ENCODE measurements at places on chromosomes 3 and 15.

- no peak overlapping the region for H3K27ac ChIP-seq
- H3K36me3 ChIP-seq, result no peaks in the 10 kb centered on the region
- no peaks in the 10 kb centered on the region for H3K4me1 ChIP-seq
- peaks cover 12% of the 10 kb centered on the region for H3K27me3 ChIP-seq
- H3K4me3 ChIP-seq, result no peak overlapping the region
Observed at GRCh38 chr3:184429786-184430185, 49.9 kb downstream of the CHRD start.

- H3K27me3 ChIP-seq, result no peaks in the 10 kb centered on the region
- no peak overlapping the region for H3K27ac ChIP-seq
- DNase-seq, result no peak
- no peaks in the 10 kb centered on the region for H3K4me1 ChIP-seq
- H3K4me3 ChIP-seq, result no peak overlapping the region
Observed at GRCh38 chr3:99159220-99159762, 257.8 kb upstream of the DCBLD2 start.

GRCh38 chr3:194996746-194997145 is 274.2 kb downstream of the XXYLT1 start:
- DNase-seq, result no peak
- no peaks in the 10 kb centered on the region for H3K36me3 ChIP-seq
- H3K27ac ChIP-seq, result no peak overlapping the region
- peaks cover 12% of the 10 kb centered on the region for H3K27me3 ChIP-seq
- H3K4me3 ChIP-seq, result no peak overlapping the region

DNA sequence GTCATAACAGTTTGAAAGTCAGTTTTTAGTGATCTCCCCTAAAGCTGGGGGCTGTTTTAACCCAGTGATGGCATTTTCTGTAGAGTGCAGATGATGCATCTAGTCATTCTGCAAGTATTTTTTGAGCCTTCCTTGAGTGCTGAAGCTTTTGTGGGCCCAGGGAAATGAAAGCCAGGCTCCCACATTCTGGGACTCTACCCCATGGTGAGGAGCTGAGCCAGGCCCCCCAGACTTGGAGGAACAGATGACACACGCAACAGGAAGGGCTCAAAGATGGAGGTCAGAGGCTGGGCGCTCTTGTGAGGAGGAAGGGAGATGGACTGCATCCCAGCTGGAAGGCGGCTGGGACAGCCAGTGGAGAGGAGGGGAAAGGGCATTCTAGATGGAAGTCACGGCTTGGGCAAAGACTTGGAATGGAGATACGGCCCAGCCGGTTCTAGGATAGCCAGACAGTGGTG is 40.8 kb downstream of the MRAS start:
- DNase-seq, result no peak
- H3K36me3 ChIP-seq, result no peaks in the 10 kb centered on the region
- no peak overlapping the region for H3K27ac ChIP-seq
- no peaks in the 10 kb centered on the region for H3K4me1 ChIP-seq

DNA sequence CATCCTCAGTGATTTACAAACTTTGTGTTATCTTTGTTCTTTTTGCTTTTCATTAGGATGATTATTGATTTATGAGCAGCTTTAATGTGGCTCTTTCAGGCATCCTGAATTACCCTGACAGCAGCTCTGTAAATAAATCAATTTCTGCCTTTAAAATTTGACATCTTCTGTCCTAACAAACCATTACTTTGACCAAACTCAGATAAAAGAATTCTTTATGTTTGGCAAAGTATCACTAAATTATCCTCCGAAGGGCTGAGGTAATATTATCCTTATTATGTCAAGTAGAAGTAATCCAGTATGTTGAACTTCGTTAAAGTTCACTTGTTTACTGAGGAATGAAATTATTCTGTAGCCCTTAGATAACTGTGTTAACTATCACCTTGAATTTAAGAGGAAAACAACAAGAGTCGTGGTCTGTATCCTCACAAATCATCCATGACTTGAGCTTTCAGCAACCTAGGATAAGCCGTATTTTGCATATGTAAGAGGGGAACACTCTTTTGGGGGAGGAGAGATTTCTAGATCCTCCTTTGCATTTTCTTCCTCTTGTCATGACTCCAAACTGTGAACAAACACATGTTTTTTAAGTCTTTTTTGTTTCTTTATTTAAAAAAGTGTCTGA is 173.2 kb upstream of the STAC start:
- H3K36me3 ChIP-seq, result no peaks in the 10 kb centered on the region
- H3K4me1 ChIP-seq, result no peaks in the 10 kb centered on the region
- no peaks in the 10 kb centered on the region for H3K27me3 ChIP-seq
- no peak for DNase-seq

GRCh38 chr15:91992945-91993344 is 139.4 kb downstream of the SLCO3A1 start:
- peaks cover 2% of the 10 kb centered on the region for H3K4me1 ChIP-seq
- no peaks in the 10 kb centered on the region for H3K27me3 ChIP-seq
- no peak overlapping the region for H3K4me3 ChIP-seq
- DNase-seq, result no peak

- no peak overlapping the region for H3K27ac ChIP-seq
- no peaks in the 10 kb centered on the region for H3K4me1 ChIP-seq
- no peak overlapping the region for H3K4me3 ChIP-seq
- no peaks in the 10 kb centered on the region for H3K27me3 ChIP-seq
- no peak for DNase-seq
Observed at GRCh38 chr3:144820726-144821125, 849.1 kb downstream of the DIPK2A start.

DNA sequence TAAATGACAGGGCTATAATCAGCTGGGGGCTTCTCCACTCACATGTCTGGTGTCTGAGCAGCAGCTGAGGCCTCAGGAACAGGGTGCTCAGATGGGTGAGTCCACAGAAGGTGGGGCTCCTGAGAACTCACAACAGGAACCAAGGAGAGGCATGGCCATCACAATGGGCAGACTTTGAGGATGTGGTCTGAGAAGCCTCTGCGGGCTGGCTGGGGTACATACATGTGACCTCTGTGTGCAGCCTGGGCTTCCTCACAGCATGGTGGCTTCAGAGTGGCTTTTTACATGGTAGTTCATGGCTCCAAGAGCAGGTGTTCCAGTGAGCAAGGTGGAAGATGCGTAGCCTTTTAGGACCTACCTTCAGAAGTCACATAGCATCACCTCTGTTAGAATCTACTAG is 58.8 kb downstream of the TRPC1 start:
- H3K36me3 ChIP-seq, result no peaks in the 10 kb centered on the region
- no peak overlapping the region for H3K4me3 ChIP-seq
- no peak overlapping the region for H3K27ac ChIP-seq
- no peaks in the 10 kb centered on the region for H3K4me1 ChIP-seq

DNA sequence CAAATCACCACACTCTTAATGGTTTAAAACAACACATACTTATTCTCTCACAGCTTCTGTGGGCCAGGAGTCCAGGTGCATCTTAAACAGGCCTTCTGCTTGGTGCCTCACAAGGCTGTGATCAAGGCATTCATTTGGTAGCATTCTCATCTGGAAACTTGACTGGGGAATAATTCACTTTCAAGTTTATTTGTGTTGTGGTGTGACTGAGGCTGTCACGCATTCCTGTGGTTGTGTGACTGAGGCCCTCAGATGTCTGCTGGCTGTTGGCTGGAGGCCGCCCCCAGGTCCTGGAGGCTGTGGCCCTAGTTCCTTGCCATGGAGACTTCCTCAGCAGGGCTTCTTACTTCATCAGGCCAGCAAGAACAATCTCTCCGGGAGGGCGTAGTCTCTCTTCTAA is 16.9 kb upstream of the FAM3D start:
- DNase-seq, result no peak
- H3K27ac ChIP-seq, result no peak overlapping the region
- no peaks in the 10 kb centered on the region for H3K36me3 ChIP-seq

GRCh38 chr3:42898896-42899675 is 6.9 kb upstream of the ZNF662 start:
- no peak overlapping the region for H3K27ac ChIP-seq
- no peak for DNase-seq
- no peak overlapping the region for H3K4me3 ChIP-seq
- H3K4me1 ChIP-seq, result peaks cover 48% of the 10 kb centered on the region
- peaks cover 17% of the 10 kb centered on the region for H3K36me3 ChIP-seq

DNA sequence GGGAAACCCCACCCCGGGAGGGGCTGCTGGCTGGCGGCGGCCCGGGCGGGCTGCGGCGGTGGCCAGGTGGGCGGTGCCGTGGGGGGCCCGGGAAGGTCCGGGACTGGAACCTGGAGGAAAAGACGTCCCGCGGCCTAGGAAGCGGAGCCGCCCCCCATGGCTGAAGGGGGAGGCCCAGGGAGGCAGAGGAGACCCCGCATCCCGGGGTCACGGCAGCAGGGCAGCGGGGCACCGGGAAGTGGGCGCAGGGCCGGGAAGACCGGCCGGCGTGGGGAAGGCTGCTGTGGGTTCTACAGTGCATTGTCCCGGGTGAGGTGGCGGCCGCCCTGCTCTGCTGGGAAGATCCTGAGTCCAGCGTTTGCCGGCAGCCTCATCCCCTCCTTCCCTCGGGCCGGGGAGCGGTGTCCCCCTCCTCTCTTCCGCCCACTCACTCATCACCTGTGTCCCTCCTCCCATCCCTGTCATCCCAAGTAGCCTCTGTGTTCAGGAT is 525 bp upstream of the FSTL1 start:
- H3K36me3 ChIP-seq, result no peaks in the 10 kb centered on the region
- no peak for DNase-seq
- H3K4me1 ChIP-seq, result peaks cover 12% of the 10 kb centered on the region
- no peak overlapping the region for H3K27ac ChIP-seq
- peak overlapping the region; percentile 38 for H3K4me3 ChIP-seq

- no peaks in the 10 kb centered on the region for H3K36me3 ChIP-seq
- peaks cover 52% of the 10 kb centered on the region for H3K4me1 ChIP-seq
- H3K27me3 ChIP-seq, result no peaks in the 10 kb centered on the region
- no peak for DNase-seq
- H3K27ac ChIP-seq, result peak overlapping the region; percentile 20
- no peak overlapping the region for H3K4me3 ChIP-seq
Observed at GRCh38 chr15:85030301-85030929, 48.8 kb downstream of the PDE8A start.

GRCh38 chr3:159555205-159555604 is 433.4 kb upstream of the IL12A start:
- no peak for DNase-seq
- H3K4me3 ChIP-seq, result no peak overlapping the region
- H3K27ac ChIP-seq, result no peak overlapping the region
- no peaks in the 10 kb centered on the region for H3K27me3 ChIP-seq
- H3K4me1 ChIP-seq, result no peaks in the 10 kb centered on the region

- no peak overlapping the region for H3K4me3 ChIP-seq
- no peak for DNase-seq
- no peak overlapping the region for H3K27ac ChIP-seq
- no peaks in the 10 kb centered on the region for H3K36me3 ChIP-seq
- no peaks in the 10 kb centered on the region for H3K4me1 ChIP-seq
Observed at GRCh38 chr3:118495206-118495605, 539.4 kb downstream of the IGSF11 start.

GRCh38 chr3:178385280-178385952 is 150.8 kb upstream of the KCNMB2 start:
- DNase-seq, result no peak
- peaks cover 9% of the 10 kb centered on the region for H3K4me1 ChIP-seq
- H3K27ac ChIP-seq, result no peak overlapping the region
- H3K27me3 ChIP-seq, result peaks cover 1% of the 10 kb centered on the region
- H3K4me3 ChIP-seq, result no peak overlapping the region

GRCh38 chr3:109098079-109098644 is 19.8 kb downstream of the MORC1 start:
- peaks cover 17% of the 10 kb centered on the region for H3K27me3 ChIP-seq
- no peak overlapping the region for H3K4me3 ChIP-seq
- no peak overlapping the region for H3K27ac ChIP-seq
- no peak for DNase-seq
- no peaks in the 10 kb centered on the region for H3K36me3 ChIP-seq
- no peaks in the 10 kb centered on the region for H3K4me1 ChIP-seq

DNA sequence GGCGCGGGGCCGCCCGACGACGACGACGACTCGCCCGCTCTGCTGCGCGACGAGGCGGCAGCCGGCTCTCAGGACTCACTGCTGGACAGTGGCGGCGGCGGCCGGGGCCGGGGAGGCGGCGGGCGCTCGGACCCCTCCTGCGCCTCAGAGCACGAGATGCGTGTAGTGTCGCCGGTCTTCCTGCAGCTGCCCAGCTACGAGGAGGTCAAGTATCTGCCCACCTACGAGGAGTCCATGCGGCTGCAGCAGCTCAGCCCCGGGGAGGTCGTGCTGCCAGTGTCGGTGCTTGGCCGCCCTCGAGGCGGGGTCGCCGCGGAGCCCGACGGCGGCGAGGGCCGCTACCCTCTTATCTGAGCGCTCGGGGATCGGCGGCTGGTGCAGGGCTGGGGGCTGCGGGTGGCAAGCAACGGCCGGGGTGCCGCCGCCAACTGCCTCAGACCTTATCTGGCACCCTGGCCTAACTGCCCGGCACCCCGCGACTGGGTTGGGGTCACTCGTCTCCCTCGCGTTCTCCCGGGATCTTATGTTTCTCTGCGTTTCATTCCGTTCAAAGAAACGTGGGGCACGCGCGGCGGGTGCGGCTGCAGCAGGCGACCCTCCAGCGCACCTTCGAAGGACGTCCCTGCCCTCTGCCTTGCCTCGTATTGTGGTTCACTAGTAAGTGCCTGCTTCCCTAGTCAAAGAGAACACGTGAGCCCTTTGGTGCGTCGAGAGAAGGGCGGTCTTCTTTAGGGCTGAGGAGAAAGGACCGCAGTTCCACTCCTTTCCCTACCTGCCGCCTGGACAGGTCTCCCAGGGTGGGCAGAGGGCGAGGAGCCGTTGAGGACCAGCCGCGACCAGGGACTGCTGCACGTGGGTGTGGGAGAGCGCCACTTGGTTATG is 1.0 kb downstream of the C3orf80 start:
- no peak overlapping the region for H3K27ac ChIP-seq
- peak overlapping the region; percentile 72 for H3K4me3 ChIP-seq
- no peak for DNase-seq
- peaks cover 59% of the 10 kb centered on the region for H3K27me3 ChIP-seq

GRCh38 chr3:25782938-25783660 is at the start of gene NGLY1:
NGLY1 (minus strand) TSS chr3:25783443; CDS start chr3:25783390, 53 bp downstream.
- H3K4me1 ChIP-seq, result peaks cover 49% of the 10 kb centered on the region
- peak; percentile 86 for DNase-seq
- H3K36me3 ChIP-seq, result peaks cover 18% of the 10 kb centered on the region
- peaks cover 3% of the 10 kb centered on the region for H3K27me3 ChIP-seq
- peak within 1 kb of the TSS; percentile 81 for H3K27ac ChIP-seq
- H3K4me3 ChIP-seq, result peak within 1 kb of the TSS; percentile 85

DNA sequence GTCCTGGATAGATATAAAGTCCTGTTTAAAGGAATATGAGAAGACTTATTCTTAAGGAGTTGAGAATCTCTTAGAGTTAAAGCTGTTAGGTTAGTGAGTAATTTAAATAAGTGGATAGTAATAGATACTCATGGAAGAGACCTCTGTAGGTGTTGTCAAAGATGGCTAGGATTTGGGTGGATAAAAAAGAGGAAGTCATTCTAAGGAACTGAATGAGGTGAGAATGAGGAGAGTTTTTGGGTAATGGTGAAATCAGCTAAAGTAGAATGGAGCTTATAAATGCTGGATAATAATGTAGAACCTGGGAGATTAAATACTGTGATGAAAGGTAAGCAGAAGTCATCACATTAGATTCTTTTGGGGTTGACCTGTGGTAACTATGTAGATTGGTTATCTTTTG is 8.1 kb downstream of the ARIH1 start:
- peaks cover 42% of the 10 kb centered on the region for H3K36me3 ChIP-seq
- H3K27ac ChIP-seq, result no peak overlapping the region
- peaks cover 29% of the 10 kb centered on the region for H3K4me1 ChIP-seq
- H3K27me3 ChIP-seq, result no peaks in the 10 kb centered on the region
- no peak for DNase-seq
